T-helper 22 cell (primary cell): ENCODE measurements at places on chromosomes 6 and 20.

GRCh38 chr6:3748208-3749066, 3.1 kb downstream of the PXDC1 start:
- DNase-seq: no peak

DNA sequence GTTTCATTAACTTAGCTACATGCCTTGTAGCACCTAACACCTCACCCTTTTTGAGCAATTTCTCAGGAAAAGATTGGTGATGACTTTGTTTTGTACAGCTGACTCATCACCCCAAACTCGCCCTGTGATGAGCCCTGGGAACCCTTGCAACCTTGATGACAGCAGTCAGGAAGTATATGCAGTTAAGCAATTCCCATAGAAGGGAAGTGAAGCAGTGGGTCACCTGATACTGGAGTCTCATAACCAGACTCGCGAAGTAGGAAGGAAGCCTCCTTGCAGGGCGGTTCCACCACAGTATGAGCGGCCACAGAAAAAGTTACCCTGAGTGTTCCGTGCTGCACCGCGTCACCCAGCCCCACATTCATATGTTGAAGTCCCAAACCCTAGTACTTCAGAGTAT, 82.0 kb upstream of the EDN1 start:
- no peak for DNase-seq

GRCh38 chr6:54390362-54390761, 82.1 kb downstream of the TINAG start:
- no peak for DNase-seq

DNA sequence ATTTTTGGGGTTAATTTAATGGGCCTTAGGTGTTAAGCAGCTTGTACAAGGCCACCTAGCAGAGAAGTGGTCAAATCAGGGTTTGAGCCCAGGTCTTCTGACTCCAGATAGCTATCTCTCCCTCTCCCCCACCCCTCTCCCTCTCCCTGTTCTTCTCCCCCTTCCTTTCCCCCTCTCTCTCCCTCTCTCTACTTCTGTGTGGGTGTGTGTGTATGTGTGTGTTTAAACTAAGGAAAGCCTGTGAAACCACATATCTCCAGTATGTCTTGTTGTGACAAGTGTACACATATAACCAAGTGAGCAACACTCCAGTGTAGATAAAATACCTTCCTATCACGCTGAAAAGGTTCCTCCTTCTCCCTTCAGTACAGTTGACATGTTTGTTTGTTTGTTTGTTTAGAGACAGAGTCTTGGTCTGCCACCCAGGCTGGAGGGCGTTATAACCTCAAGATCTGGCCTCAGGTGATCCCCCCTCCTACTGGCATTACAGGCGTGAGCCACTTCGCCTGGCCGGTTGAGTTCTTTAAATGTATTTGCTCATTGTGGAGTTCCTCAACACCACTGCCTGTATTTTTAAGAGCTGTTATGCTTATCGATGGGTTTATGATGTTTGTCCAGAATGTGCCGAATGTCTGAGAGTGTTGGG, 140.4 kb downstream of the JARID2 start:
- no peak for DNase-seq

- no peak for DNase-seq
Measured at GRCh38 chr6:129593233-129593564, 116.8 kb downstream of the ARHGAP18 start.
